Pons (tissue), 1 donor: ENCODE measurements at places on chromosomes 7 and 10.

DNA sequence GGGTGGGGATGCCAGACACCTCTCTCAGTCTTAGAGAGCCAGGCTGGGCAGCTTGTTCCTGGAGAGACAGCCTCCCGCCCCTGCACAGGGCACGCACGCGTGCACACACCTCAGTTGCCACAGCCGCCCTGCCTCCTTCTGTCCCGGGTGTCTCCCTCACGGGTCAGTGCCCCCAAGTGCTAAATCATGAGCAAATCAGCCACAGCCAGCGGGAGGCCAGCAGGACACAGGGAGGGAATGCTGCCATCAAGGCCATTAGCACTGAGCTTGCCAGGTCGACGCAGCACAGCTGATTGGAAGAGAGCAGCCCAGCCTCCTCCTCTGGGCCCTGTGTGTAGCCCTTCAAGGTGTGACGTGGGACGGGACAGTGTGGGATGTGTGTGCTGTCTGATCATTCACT, 130.4 kb downstream of the CDH23 start:
- DNase-seq = peak; percentile 11

DNA sequence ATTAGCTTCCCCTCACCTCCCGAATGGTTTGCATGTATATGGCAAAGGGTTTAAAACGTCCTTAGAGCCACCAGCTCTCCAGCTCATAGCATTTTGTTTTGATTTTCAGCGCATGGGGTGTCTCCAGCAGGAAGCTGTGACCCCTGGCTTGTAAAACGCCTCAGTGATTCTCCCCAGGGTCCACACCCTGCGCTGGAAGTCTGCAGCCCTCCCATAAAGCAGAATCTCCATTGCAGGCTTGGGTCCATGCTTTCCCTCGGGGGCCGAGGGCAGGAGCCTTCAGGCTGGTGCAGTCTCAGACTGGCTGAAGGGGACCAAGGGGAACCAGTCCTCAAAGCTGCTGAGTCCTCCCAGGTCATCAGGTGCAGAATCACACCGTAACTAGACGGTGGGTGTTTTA, 109.7 kb downstream of the VIPR2 start:
- no peak for DNase-seq

DNA sequence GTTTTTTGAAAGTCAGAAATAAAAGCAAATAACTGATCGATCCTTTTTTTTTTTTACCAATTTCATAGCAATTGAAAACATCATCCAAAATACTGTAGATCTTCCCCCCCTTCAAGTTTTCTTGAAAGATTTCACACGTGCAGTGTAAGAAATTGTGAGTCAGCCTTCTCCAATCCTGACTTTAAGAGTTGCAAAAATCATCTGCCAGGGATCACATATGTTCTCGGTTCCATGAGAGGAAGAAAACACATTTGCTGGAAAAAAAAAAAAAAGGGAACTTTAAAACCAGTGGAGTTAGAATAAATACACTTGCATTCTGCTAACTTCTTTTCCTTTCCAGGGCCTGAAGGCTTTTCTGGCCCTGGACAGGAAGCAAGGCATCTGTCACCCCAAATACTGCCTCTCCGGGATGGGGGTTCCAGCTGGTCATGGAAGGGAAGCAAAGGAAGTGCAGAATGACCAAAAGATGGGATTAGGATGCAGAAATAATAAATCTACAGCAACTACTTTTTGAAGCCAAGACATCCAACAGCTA, 198.4 kb upstream of the KIAA1217 start:
- no peak for DNase-seq

- peak; percentile 29 for DNase-seq
Observed at GRCh38 chr10:121510201-121510771, 88.0 kb downstream of the FGFR2 start.

- DNase-seq = no peak
Observed at GRCh38 chr10:132138596-132138995, 48.2 kb upstream of the DPYSL4 start.

DNA sequence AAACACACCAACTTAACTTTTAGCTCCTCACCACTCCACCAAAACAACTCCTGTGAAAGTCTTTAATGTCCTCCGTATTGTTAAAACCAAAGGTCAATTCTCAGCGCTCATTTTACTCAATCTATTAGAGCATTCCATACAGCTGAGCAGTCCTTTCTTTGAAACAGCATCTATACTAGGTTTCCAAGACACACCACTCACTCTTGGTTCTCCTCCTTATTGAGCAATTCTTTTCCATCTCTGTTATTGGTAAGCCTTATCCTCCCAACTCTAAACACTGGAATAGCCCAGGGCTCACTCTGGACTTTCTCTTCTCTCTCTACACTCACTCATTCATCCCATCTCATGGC, 34.9 kb downstream of the COA1 start:
- no peak for DNase-seq

GRCh38 chr7:85595750-85596178, 408.9 kb upstream of the SEMA3D start:
- peak; percentile 17 for DNase-seq

GRCh38 chr10:1577945-1578344, 159.4 kb downstream of the ADARB2 start:
- DNase-seq = no peak

DNA sequence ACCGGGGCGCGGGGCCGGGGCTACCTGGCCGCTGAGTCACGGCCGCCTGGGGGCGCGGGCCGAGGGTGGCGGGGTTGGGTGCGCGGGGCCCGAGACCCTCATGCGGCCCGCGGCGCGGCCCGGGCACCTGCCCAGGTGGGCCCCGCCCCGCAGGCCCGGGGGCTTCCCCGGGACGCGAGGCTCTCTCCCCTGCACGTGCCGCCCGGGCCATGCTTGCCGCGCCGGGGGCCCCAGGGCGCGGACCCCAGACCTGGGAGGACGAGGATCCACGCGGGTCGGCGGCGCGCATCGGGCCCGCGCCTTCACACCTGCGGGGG, 402 bp downstream of the MAFK start:
- DNase-seq = no peak

- DNase-seq = no peak
Observed at GRCh38 chr10:8133146-8133545, 78.7 kb downstream of the GATA3 start.

- no peak for DNase-seq
Observed at GRCh38 chr7:18361756-18362155, 133.8 kb upstream of the HDAC9 start.

- no peak for DNase-seq
Observed at GRCh38 chr10:15540727-15541126, 169.6 kb upstream of the FAM171A1 start.

DNA sequence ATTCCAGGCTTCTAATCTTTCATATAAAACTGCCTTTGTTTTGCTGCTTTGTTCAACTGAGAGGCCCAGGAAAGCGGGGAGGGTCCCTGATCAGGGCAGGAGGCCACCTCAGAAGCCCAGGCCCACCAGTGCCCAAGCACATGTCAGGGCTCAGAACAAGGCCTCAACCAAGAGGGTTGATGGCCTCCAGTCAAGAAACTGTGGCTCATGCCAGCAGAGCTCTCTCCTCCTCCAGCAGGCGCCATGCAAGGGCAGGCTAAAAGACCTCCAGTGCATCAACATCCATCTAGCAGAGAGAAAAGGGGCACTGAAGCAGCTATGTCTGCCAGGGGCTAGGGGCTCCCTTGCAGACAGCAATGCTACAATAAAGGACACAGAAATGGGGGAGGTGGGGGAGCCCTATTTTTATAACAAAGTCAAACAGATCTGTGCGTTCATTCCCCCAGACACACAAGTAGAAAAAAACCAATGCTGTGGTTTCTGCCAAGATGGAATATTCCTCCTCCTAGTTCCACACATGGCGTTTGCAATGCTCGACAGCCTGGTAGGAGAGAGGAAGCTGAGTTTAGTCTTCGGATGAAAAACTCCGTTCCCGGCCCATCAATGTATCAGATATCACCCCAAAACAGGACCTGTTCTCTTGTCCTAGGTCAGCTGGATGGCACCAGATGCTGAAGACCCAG, 34.0 kb downstream of the PSAP start:
- peak; percentile 48 for DNase-seq
